M059J (cell line): ENCODE measurements at places on chromosomes 13 and 19. TPM values are rescaled to one million over a fixed set of nuclear protein-coding genes. Genes with fewer than 3 reads are reported as not detected.

ZNF534 gene
- not detected in 2 replicates for total RNA-seq

KLK15 gene
- not detected in 2 replicates for total RNA-seq

ARMC6 gene
- 38.2 and 40.3 TPM in 2 replicates for total RNA-seq

EDNRB gene
- 2.2 and 3.6 TPM in 2 replicates for total RNA-seq

PDX1 gene
- total RNA-seq = not detected in 2 replicates

ENOX1 gene
- total RNA-seq = 0.05 and 0.10 TPM in 2 replicates

CEACAM16 gene
- total RNA-seq = not detected in 2 replicates

MYH14 gene
- not detected in 2 replicates for total RNA-seq

ZNF556 gene
- total RNA-seq = 0.52 TPM in 1 of 2 replicates, not detected in the other

TLE2 gene
- not detected in 2 replicates for total RNA-seq

SMIM44 gene
- not detected in 2 replicates for total RNA-seq

HSPBP1 gene
- 25.5 and 37.2 TPM in 2 replicates for total RNA-seq

ZNF625 gene
- 6.6 and 17.6 TPM in 2 replicates for total RNA-seq

ZNF536 gene
- total RNA-seq = not detected in 2 replicates
